ENCODE measurements at places on chromosomes 4 and X. TPM values are rescaled to one million over a fixed set of nuclear protein-coding genes. Genes with fewer than 3 reads are reported as not detected.

- peak; percentile 55 for ATAC-seq
Measured at GRCh38 chr4:177393236-177393635, 49.0 kb downstream of the AGA start.

DNA sequence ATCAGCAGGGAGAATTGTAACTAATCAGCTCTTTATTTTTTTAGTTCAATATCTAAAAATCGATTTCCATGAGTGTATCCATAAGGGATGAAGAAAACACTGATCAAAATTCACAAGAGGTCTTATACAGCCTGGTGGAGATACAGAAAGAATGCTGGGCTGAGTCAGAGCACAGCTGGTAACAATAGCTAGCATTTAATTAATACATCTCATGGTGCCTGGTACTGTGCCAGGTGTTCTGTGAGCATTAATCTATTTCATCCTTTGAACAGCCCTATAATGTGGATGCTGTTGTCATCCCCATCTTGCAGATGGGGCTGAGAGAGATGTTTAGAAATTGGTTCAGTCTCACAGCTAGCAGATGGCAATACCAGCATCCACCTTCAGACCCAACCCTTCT lies 250.9 kb upstream of the RPS6KA3 start:
- no peak for ATAC-seq

GRCh38 chr4:8227201-8227770 lies 28.2 kb downstream of the SH3TC1 start:
- ATAC-seq = no peak

Gene RNF212
- total RNA-seq = 1.3 TPM

DNA sequence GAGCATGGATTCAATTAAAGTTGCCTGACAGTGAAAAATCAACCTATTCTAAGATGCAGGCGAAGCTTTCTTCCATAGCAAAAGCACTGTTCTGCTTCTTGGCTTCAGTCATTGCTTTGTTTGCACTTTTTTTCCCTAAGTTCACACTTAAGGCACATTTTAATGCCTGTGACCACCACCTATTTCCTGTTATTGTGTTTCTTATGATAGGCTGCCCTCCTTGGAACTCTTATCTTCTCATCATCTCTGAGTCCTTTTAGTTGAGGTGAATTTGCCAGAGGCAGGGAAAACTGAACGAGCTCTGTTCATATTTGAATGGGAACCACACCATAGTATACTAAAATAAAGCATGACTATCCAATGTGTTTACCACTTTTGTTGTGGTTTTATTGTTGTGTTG lies 119.8 kb downstream of the SPCS3 start:
- ATAC-seq = no peak

DNA sequence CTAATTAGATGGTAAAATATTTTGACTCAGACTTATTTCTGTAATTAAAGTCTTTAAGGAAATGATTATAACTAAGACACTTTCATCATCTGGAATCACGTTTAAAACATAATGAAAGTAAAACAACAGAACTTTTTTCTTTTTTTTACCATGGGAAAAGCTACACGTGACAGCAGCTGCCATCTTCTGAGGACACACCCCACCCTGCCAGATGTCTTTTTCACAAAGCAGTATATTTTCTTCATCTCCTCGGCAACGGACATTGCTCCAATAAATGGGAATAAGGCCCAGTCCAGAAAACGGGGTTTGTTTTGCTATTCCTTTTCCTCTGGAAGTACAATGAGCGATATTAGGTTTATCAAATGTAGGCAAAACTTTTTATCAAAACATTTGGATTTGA lies 17.5 kb downstream of the PRSS12 start:
- ATAC-seq = no peak

Gene TKTL1
- 2.1 TPM for total RNA-seq

Gene ARR3
- not detected for total RNA-seq
